ENCODE measurements at places on chromosomes 1 and 21.
A peak's percentile ranks its signal among the peaks of the same experiment; 100 is the strongest.

DNA sequence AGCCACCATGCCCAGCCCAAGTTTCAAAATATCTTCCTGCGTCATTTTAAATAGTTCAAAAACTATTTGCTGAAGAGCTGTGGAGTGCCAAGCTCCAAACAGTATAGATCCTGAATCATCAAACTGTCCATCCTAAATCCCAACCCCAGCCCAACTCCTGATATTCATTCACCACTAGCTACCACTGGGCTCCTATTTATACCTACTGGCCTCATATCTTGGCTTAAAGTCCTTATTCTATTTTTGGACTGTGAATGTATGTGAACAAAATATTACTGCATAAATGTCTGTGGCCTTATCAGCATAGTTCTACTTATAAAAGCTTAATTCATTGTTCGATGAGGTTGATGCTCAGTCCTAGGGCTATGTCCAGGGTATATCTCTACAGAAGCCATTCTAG is 5.2 kb upstream of the SCAMP3 start:
- no peak for DNase-seq

DNA sequence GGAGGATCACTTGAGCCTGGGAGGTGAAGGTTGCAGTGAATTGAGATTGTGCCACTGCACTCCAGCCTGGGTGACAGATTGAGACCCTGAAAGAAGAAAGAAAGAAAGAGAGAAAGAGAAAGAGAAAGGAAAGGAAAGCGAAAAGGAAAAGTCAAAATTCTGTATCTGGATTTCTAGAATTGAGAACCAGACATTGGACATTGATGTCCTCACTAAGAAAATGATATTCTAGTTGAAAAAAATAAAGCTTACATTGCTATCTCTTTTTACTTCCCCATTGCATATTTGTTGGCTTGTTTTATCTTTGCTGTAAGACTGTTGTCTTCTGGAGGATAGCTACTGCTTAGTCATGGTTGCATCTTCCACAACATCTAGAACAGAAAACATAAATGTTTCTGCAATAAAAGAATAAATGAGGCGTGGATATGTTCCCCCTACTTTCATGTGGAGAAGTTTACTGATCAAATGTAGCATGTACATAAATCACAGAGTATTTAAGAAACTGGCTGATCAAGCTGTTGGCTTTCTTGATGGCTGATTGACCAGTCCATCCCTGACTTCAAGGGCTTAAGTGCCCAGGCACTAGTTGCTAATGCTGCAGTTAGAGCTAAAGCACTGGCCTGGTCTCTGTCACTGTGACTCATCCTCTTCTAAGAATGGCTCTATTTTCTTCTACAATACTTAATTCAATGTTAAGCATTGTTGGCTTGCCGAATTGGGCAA is 17.7 kb downstream of the CD53 start:
- no peak for DNase-seq

DNA sequence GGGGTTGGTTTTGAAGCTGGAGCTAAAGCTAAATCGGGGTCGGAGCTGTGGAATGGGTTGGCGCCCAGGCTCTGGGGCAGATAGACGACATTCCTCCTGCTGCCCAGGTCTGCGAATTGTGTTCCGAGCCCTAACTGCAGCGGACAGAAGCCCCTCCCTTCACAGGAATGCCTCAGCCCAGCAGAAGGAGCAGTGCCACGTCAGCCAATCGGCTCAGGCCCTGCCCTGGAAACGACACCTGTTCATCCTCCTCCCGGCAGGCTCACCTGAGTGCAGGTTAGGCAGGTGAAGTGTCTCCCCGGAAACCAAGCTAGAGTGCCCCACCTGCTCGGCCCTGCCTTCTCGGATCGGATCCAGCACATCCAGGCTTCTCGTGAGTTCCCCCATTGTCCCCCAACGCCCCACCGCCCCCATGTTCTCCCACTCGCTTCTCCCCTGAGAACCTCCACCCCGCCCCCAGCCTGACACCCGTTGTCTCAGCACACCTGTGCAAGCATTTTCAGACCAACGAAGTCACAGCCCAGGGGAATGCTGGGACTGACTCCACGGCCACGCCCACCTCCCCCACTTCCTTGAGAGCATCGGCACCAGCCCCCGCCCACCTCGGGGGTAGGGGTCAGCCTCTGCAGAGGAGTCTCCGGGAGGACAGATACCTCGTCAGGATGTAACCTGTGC is 775 bp downstream of the TMEM125 start:
- no peak for DNase-seq

- DNase-seq: peak; percentile 42
Measured at GRCh38 chr1:200938955-200939354, 44.3 kb downstream of the INAVA start.

- no peak for DNase-seq
Measured at GRCh38 chr1:8033322-8033721, 7.2 kb upstream of the ERRFI1 start.

DNA sequence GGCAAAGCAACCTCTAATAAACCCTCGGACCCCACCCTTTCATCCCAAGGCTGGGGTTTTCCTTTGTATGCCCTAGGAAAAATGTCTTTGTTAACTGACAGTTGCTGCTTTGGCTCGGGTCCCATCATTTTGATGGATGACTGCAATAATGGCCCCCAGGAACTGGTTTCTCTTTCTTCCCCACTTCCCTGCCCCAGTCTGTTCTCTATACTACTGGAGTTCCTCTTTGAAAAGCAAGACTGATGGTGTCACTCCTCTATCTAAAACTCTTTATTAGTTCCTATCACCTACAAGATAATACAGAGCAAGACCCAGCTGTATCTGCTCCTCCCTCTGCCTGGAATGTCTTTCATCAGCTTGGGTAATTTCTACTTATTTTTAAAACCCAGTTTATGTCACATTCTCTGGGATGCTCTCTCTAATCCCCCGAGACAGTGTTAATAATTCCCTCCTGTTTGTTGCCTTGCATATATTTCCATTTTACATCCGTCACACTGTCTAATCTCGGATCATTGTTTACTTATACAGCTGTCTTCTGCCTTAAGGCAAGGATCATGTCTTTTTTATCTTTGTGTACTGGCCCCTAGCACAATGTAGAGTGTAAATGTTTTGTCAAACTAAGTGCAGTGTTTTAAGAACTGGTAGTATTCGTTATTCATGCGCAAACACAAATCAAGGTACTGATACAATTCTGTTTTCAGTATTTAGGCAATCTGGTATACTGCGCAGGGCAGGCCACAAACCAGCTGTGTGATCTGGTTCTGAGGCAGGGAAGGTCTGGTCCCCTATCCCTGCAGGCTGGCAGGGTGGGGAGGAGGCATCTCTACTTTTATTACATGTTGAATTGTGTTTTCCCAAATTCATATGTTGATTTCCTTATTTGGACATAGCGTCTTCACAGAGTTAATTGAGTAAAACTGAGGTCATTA is 16.1 kb downstream of the SLAMF1 start:
- no peak for DNase-seq

- no peak for DNase-seq
Measured at GRCh38 chr21:45473496-45474322, 68.5 kb downstream of the SLC19A1 start.

DNA sequence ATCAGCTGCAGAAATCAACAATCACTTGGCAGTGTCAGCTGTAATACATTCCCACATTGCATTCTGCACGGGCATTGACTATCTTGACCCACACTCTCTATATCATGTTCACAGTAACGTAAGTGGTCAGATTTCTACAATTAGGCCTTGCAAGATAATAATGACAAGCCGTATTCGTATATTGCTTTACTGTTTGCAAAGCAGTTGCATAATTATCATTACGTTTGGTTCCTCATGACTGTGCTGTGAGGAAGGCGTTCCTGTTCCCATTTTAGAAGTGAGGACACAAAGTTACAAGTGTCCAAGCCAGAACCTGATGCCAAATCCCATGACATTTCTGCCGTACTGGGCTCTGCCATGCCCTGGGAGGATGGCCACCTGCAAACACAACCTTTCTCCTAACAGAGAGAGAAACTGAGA is 53.5 kb upstream of the TARBP1 start:
- DNase-seq: no peak

GRCh38 chr1:70057500-70057899 is 147.9 kb downstream of the LRRC40 start:
- no peak for DNase-seq

DNA sequence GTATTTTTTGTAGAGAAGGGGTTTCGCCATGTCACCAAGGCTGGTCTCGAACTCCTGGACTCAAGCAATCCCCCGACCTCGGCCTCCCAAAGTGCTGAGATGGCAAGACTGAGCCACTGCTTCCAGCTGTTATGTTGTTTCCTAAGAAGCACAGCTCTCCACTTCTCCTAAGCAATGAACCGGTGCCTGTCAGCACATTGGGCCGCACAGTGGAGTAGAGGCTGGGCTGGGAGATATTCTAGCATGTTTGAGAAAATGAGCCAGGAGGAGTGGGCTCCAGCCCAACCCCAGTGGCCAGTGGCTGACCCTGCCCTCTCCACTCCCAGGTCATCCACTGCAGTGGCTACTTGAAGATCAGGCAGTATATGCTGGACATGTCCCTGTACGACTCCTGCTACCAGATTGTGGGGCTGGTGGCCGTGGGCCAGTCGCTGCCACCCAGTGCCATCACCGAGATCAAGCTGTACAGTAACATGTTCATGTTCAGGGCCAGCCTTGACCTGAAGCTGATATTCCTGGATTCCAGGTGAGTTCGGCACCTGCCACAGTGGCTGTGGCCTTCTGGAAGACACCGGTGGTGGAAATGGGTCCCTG is 27.0 kb downstream of the SIM2 start:
- DNase-seq: no peak

DNA sequence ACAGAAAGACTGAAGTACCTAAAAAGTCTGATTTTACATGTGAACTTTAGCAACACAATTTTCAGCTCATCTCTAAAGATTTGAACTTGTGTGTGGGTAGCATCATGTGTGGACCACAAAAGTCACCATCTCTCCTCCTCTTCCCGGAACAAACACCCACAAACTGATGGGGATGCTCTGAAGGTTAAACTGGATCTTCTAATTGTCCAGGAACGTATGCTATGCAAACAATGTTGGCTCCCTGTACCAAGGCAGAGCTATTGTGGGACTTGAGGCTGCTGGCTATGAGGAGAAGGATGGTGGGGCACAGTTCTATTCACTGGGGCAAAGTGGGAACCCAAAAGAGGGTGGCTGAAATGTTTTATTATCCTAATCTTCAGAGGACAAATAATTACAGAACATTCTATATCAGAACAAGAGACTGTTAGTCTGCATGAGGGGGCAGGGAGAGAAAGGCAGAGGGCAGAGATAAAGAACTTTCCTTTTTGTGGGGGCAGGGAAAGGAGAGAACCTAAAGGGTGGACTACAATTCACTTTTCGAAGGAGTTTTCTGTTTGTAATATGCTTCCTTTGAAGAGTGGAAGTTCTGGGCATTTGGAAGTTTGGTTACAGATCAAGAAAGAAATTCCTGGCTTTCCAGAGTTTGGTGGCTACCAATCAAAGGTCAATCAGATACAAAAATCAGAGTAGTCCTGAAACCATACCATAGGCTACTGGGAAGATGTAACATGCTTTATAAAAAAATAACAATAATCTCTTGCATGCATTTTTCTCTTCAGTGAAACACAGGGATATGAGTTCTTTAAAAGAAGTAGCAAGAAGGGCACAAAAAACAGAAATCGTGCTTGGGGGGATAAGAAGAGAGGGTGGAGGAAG is 62.9 kb downstream of the GADD45A start:
- DNase-seq: no peak

GRCh38 chr1:150151291-150152181 is 1.8 kb downstream of the PLEKHO1 start:
- peak; percentile 87 for DNase-seq

DNA sequence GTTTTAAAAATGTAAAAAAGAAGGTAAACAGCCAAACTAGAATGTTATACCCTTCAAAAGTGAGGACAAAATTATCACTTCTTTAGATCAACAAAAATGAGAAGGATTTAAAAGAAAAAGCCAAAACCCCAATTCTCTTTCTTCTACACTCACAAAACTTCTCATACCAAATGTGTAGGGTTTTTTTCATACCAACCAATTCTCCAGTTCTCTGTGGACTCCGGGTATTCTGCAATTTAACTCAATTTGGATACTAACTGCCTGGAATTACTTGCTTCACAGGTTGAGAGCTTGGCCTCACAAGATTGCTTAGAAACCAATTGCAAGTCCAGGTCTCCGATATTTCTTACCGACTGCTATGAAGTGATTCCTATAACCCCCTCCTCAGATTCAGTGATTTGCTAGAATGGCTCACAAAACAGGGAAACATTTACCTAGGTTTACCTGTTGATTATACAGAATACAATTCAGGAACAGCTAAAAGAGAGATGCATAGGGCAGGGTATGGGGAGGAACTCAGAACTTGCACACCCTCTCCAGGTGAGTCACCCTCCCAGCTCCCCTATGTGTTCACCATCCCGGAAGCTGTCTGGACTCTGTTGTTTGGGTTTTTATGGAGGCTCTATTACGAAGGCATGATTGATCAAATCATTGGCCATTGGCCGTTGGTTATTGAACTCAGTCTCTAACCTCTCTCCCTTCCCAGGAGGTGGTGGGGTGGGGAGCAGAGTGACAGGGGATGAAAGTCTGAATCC is 67.1 kb downstream of the CAMTA1 start:
- no peak for DNase-seq

- no peak for DNase-seq
Measured at GRCh38 chr1:221824025-221824424, 82.1 kb upstream of the DUSP10 start.

DNA sequence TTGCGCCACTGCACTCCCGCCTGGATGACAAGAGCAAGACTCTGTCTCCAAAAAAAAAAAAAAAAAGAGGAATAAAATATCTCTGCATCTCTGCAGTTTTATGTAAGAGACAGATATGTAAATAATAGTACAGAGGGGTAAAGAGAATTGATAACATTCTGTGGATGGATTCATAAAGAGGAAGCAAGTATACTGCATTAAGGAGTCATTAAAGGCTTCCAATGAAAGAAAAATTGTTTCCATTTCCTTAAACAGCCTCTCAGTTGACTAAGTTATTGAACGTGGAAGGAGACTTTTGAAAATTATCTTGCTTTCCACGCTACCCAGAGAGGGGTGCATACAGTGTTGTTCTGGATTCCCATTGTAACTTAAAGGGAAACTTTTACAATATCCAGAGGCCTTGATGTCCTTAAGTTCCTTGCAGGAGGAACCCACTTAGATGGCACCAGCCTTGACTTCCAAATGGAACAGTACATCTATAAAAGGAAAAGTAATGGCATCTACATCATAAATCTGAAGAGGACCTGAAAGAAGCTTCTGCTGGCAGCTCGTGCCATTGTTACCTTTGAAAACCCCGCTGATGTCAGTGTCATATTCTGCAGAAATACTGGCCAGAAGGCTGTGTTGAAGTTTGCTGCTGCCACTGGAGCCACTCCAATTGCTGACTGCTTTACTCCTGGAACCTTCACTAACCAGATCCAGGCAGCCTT is 13.8 kb downstream of the CEP350 start:
- DNase-seq: no peak
